MV-4-11 (cell line): ENCODE measurements at places on chromosomes 16 and 17.

DNA sequence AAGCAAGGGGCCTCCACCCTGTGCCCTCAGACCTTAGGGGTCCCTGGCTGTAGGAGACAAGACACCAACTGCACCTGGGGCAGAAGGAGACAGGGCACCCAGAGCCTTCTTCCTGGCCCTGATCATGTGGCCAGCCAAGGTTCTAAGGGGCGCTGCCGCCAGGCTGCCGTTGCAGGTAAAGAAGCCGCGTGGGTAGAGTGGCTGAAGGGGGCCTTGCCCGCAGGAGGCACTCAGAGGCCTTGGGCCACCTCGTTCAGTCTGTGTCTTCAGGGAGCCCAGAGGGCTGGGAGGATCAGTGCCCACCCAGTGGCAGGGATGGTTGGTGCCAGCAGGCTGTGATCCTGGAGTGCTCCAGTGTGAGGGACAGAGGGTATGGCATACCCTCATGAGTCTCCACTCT lies 1.6 kb upstream of the AATK start:
- DNase-seq: no peak

DNA sequence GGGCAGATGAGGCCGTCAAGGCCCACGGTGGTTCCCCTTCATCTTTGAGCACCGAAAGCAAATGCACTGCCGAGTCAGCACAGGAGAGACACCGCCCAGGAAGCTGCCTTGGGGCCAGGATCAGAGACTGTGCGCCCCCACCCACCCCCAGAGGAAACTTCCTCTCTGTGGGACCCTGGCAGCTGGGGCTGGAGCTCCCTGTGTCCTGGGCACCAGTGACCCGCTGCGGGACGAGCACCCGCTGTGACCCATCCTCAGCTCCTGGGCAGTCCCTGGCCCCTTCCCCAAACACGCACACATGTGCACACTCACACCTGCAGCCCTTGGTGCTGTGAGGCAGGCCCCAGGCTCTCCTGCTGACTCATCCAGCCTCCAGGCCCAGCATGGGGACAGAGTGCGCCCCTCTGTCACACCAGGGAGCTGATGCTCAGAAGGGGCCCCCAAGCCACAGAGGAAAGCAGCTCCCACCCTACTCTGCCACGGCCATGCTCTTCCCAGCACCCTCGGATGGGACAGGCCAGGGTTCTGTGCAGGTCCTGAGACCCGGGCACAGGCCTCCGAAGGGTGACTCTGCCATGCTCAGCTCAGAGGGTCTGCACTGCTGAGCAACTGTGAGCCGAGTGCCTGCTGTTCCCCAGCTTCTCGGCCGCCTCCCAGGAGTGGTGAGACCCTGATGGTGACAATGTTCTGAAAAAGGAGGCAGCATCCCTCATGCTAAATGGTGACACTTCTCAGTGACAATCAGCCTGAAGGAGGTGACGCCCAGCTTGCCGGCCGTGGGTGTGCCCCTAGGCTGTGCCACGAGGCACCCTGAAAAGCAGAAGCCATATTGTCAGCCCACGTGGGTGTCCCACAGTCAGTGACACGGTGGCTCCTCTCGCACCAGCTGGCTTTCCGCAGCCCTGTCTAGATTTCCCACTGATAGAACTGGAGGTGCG lies 3.6 kb downstream of the PIEZO1 start:
- DNase-seq: peak; percentile 60

DNA sequence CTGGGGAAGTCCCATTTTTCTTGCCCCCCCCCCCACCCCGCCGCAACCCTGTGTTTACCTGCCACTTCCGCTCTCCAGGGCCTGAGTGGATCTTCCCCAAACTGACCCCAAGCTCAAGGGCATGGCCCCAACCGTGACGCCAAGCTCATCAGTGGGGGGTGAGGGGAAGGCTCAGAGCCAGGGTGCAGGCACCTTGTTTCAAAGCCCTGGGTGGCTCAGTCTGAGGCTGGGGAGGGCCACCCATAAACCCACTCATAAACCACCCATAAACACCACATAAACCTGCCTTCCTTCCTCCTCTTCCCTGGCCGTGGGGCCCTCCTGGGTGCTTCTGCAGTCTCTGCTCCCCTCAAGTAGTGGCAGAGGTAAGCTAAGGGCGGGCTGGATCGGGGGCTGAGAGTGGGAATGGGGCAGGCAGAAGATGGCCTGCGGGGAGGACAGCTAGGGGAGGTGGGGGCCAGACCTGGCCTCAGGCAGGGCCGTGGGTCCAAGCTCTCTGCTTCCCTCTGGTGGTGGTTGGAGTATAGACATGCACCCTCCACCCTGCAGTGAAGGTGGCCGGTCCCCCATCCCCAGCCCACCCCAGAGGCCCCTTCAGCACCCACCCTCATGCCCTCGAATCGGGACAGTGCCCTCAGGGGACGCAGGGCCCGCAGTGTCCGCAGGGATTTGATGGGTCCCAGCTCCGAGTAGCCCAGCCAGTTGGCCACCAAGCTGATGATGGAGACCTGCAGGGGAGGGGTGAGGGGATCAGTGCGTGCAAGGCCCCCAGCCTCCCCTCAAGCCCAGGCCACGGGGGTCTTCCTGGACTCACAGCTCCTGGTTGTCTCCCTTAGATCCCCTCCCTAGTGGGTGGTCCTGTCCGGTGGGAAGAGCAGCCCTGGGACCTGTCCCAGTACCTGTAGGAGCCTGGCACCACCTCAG lies 14.6 kb upstream of the CD79B start:
- DNase-seq: no peak

DNA sequence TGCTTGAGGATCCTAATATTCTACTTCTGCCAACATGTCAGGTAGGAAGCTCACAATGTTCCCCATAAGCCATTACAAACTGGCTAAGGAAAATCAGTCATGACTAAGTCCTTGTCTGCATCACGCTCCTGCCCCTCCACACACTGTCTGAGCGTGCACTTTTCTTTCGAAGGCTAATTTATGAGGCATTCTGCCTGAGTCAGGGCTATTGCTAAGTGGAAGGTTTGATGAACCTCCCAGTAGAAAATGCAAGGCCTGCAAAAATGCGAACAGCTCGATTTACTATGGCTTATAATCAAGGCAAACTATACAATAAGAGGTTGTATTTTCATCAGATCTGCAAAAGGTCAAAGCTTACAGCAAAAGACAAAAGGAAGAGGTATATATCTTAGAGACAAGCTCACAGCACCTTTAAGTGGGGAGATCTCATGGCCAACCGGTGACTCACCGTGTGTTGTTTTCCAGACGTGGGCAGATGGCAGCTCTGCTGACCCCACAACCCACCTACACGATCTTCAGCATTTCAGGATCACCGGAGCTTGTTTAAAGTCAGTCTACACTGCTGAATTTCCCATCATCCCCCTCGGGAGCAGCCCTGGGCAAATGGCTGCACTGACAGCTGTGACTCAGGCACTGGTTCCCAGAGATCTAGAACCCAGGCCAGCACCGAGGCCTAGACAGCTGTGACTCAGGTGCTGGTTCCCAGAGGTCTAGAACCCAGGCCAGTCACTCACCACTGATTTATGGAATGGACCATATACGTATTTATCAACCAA lies 26.1 kb downstream of the MEAK7 start:
- no peak for DNase-seq

- DNase-seq: no peak
These were observed 9.0 kb downstream of the GGA2 start for GRCh38 chr16:23501291-23501690.

- no peak for DNase-seq
These were observed 58.3 kb downstream of the RAI1 start for GRCh38 chr17:17739388-17740066.

DNA sequence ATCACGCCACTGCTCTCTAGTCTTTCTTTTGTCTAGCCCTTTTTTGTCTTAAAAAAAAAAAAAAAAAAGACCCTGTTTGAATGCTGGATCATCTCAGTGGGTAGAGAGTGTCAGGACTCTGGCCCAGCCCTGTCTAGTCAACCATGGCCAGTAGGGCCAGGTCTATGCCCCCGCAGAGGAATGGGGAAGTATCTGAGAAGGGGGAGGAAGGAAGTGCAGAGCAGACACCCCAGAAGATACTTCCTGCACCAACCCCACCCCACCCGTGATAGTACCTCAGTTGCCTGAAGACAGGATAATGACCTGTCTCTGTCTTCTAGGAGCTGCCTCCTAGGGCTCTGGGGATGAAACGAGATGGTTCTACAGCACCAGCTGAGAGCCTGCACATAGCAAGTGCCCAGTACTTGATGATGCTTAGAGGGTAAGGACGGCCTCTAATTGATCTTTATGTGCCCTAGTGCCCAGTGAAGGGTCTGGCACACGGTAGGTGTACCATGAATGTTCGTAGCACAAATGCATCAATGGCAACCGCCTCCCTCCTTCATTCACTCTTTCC lies 55.4 kb downstream of the ABAT start:
- peak; percentile 45 for DNase-seq

GRCh38 chr17:39678340-39679116 lies 9.3 kb downstream of the PGAP3 start:
- DNase-seq: no peak

- DNase-seq: peak; percentile 13
These were observed 37.6 kb downstream of the RAB11FIP3 start for GRCh38 chr16:463071-463470.

GRCh38 chr17:17032131-17032692 lies 10.0 kb upstream of the MPRIP start:
- no peak for DNase-seq

DNA sequence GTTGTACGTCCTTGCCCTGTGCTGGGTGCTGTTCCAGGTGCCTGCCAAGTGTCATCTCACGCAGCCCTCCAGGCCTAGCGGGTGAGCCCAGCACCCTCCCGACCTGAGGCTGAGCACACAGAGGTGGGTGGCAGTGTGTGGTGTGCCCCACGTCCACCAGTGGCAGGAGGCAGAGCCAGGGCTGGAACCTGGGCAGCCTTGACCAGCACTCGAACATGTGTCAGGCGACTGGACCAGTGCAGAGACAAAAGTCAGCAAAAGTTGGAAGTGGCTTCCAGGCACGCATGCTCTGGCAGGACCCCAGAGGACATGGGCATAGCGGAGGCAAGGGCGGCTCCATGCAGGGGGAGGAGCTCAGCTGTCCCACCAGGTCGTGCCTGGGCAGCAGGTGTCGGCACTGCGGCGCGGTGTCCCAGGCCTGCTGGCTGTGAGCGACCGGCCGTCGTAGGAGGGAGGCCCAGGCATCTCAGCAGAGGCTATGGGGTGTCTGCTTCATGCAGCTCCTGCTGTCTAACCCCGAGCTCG lies 35.8 kb downstream of the COX4I1 start:
- DNase-seq: no peak

DNA sequence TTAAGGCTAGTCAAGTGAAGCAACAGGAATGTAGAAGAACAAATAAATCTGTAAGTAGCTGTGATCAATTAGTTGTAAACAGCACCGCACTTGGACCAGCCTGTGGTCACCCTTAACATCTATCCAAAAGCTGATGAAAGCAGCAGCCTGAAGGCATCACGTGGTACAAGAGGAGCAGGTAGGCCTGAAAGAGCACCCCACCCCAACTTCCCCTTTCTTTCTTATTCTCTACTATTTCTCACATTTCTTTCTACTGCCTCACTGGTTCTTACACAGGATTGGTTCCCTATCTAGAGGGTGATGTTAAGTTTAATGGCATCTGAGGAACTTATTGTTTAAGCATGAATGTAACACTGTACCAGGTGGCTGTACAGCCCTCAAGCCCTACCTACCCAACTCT lies 42.6 kb upstream of the CLEC18B start:
- DNase-seq: peak; percentile 26

GRCh38 chr16:49867796-49868668 lies 12.1 kb upstream of the ZNF423 start:
- no peak for DNase-seq

DNA sequence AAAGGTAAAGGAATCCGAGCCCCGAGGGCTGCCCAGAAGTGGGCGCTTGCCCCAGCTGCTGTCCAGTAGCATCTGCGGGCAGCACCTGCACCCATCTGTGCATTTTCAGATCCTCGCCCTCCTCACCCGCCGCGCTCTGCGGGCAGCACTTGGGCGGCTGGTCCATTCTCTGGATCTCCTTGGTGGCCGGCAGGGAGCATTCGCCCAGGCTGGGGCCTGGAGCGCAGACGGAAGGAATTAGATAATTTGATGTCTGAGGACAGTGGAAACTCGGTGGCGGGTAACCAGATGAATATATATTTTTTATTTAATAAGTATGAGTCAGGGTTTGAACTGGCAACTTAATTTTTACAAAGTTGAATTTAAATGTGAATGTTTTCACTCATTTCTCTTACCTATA lies 88.5 kb downstream of the NPIPB11 start:
- peak; percentile 31 for DNase-seq

DNA sequence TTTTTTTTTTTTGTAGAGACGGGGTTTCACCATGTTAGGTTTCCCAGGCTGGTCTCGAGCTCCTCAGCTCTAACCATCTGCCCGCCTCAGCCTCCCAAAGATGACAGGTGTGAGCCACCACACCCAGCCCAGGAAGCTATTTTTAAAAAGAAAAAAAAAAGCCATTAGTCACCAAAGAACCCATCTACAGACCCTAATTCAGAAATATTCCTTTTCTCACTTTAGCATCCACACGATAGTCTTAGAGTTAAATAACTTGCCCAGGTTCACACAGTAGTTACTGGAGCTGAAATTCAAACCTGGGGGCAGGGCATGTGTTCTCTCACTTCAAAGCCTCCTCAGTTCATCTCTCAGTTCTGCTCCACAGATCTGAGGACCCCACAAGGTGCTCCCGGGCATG lies 70.3 kb upstream of the NOL11 start:
- no peak for DNase-seq

- no peak for DNase-seq
These were observed 913 bp downstream of the CDIP1 start for GRCh38 chr16:4537376-4538343.

- DNase-seq: no peak
These were observed 2.8 kb downstream of the RNF40 start for GRCh38 chr16:30764816-30765465.

DNA sequence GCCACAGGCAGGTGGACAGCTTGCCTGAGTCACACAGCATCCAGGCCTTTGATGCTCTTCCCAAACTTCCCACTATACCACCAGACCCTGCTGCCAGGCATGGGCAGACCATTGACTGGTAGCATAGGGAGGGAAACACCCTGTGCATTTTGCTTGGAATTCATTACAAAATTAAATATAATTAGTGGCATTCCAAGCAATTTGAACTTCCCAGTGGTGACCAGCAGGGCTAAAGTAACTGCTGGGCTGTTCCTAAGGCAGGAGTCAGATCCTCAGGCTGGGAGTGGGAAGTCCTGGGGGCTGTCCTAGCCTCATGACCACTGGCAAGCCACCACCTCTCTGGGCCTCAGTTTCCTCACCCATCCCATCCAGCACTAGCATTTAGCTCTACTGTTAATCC lies 3.8 kb downstream of the PRR15L start:
- DNase-seq: no peak

DNA sequence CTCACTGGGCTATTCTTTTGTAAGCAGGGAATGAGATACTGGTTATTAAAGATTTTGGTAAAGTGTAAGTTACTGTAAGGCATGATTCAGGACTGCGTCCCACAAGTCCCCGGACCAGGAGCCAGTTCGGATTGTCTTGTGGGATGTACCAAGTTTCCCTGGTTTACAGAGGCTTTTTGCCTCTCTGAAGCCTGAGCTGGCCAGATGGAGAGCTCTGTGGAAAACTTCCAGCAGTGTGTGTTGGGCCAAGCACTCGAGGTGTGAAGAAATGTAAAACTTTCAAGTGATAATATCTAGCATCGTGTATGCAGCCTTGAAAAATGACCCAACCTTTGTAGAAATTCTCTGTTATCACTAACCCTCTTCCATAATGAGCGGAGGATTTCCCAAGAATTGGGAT lies 2.4 kb downstream of the EPN2 start:
- no peak for DNase-seq

GRCh38 chr17:60169921-60170817 lies 20.4 kb downstream of the CA4 start:
- DNase-seq: peak; percentile 85

GRCh38 chr16:58970775-58971174 lies 236.7 kb upstream of the GOT2 start:
- DNase-seq: peak; percentile 83
